Fibroblast of skin of back (primary cell): ENCODE measurements at places on chromosomes 6 and 20.

DNA sequence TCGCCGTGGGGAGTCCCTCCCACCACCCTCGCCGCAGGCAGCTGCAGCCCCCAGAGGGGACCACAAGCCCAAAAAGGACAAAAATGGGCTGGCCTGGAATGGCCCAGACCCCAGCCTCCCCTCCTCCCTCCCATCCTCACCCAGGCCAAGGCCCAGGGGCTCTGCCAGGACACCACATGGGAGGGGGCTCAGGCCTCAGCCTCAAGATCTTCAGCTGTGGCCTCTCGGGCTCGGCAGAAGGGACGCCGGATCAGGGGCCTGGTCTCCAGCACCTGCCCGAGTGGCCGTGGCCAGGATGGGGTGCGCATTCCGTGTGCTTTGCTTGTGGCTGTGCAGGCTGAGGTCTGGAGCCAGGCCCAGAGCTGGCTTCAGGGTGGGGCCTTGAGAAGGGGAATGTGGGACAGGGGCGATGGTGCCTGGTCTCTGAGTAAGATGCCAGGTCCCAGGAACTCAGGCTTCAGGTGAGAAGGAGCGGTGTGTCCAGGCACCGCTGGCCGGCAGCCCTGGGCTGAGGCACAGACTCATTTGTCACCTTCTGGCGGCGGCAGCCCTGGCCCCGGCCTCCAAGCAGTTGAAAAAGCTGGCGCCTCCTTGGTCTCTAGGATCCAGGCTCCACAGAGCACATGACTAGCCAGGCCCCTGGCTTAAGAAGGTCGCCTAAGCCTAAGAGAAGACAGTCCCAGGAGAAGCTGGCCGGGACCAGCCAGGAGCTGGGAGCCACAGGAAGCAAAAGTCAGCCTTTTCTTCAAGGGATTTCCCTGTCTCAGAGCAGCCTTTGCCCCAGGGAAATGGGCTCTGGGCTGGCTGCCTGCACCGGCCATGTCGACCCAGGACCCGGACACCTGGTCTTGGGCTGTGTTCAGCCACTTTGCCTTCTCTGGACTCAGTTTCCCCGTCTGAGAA, 35.2 kb upstream of the MRGBP start:
- no peak for DNase-seq

DNA sequence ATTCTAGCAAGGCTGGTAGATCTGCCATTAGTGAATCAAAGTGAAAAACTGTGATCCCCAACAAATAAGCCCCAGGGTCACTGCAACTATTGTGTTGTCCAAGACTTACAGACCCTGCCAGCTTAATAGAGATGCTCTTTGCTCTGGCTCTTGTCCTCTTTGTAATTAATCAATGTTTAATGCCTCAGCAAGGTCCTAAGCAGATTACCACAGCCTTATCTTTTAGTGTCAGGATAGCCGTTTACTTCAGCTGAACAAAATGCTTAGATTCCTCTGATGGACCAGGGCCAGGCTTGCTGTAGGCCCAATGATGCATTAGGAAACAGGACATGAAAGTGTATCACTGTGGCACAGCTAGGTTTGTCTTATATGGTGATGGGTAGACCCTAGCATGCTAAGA, 353.3 kb downstream of the HACE1 start:
- DNase-seq: no peak

DNA sequence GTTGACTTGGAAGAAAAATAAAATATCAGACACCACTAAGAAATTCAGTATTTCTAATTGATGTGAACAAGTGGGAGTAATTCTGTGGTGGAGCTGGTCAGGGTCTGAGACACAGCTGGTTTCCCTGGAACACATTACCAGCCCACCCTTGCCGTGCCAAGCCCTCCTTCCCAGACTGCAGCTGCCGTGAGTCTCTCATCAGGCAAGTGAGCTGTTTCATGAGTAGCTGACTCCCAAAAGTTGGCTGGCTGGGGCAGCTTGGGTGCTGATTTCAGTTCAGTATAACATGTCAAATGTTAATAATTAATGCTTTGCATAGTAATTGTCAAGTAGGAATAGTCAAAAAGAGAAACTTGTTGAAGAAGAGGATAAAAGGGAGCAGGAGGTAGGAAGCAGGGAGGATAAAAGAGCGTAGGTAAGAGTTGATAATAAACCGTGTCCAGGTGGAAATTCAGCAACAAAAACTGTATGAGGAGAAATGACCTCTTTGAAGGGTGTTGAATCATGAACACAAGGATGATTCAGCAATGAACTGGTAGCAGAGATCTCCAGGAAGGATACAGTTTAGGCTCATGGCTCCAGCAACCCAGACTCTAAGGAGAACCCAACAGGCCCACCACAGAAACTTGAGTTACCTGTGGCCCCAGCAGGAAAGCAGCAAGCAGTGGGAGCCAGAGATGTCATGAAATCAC, 110.9 kb upstream of the SSTR4 start:
- no peak for DNase-seq

- DNase-seq: no peak
Observed at GRCh38 chr20:55953201-55953600, 52.1 kb downstream of the CBLN4 start.

- DNase-seq: peak; percentile 85
Observed at GRCh38 chr6:11685481-11686093, 93.0 kb downstream of the ADTRP start.

GRCh38 chr6:116847227-116847626, 18.3 kb upstream of the GPRC6A start:
- peak; percentile 39 for DNase-seq
